ENCODE measurements at places on chromosomes 3 and 15.

DNA sequence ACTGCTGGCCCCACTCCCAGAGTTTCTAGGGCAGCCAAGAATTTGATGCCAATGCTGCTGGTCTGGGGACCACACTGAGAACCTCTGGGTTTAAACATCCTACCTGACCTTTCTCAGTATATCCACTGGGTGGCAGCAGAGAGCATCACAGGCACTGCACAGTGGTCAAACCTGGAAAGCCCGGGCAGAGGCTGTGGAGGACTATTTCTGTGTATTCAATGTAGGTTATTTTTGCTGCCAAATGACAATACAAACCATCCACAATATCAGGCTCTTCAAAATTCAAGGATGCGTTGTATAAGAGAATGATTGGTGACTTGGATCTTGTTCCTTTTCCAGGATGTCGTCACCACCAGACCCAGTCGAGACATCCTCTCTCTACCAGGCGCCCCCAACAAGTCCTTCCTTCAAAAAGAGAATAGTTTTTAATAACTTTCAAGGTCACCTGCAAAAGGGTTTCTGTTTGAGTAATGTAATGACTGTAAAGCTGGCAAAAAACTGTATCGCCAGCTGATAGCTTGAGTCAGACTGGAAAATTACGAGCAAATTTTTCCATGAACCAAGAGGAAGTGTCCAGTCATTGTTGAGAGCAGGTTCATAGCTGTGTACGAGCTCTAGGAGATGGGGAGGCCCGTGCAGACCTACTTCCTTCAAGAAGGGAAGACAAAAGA is 30.5 kb upstream of the MYZAP start:
- peak; percentile 53 for DNase-seq

GRCh38 chr3:116191409-116191808 is 253.9 kb downstream of the LSAMP start:
- no peak for DNase-seq

DNA sequence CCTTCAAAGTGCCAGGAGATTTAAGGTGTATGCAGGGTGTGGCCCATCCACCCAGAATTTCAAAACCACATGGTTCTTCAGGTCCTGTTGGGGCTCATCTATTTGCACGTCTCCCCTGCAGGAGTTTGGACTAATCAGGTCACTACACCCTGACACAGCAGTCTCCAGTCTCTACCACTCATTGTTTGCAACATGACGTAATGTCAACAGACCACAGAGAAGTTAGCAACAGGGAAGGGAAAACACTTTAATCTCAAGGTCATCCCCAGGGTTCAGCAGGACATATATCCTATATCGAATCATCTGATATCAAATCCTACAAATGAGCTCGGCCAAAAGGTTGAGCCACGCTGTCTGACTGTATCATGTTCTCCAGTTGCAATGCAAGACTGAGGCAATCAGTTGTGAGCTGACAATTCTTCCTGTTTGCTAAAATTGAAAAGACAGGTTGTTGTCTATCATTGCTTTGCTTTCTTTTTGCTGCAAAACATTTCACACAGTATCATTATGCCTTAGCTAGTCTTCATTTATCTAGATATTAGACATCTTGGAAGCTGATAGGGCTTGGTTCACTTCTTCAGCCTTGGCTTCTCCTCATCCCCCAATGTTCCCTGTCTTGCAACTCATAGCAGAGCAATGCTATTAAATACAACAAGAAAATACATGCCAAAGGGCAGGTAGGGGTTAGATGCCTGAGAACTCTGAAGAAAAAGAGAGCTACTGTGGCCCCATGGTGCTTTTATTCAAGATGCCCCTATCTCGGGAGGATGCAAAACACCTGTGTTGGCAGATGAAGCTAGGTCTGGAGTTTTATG is 13.4 kb upstream of the LEKR1 start:
- no peak for DNase-seq

DNA sequence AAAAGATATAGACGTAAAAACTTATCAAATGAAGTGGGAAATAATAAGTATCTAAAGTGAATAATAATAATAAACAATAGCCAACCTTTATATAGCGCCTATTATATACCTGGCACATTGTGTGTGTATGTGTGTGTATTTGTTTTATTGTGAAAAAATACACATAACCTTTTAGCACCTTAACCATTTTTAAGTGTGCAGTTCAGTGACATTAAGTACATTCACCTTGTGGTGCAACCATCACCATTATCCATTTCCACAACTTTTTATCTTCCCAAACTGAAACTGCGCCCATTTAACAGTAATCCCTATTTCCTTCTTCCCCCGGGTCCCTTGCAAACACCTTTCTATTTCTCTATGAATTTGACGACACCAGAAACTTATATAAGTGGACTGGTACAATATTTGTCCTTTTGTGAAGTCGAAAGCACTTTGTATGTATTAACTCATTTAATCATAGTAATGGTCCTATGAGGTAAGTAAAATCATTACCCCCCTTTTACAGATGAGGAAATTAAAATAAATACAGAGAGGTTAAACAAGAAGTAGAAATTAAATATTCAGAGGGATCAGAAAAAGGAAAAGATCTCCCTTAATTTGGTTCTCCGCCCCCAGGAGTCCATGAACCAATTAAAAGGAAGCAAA is 33.5 kb downstream of the GJD2 start:
- DNase-seq: no peak

DNA sequence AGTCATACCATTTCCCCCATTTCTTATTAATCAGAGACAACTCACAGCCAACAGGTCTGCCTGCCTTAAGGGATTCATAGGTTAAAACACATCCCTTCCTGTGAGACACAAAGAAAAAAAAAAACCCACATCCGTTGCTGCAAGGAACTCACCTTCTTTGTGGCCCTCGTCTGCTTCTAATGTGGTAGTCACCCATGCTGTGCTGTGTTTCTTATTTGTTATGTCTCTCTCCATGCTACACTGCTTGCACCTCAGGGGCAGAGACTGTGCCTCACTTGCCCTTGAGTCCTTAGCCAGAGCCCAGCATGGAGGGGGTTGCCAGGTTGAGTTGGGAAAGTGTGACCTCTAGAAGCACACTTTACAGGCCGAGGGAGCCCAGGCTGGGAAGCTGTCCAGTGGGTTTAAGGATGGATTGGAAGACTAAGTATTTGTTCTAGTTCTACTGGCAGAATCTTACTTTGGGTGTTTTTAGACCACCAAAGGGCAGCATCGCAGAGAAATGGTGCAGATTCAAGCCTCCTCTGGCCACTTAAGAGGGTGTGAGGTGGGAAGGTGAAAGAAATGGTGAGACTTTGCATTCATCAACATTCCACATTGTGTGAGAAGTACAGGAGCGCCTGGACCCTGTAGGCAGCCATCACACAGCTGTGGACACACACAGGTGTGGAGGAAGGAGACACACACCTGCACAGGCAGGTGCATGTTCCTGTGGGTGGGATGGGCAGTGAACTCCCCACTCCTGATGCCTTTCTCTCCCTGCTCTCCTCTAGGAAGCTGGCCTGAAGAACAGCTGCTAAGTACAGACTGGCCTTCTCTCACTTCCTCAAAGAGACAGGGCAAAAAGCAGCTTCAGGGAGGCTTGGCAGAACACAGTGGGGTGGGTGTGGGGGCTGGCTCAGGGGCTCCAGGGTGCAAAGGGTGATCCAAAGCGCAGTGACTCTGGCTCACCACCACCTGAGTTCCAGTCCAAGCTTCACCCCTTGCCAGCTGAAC is 48.8 kb downstream of the GLB1 start:
- peak; percentile 49 for DNase-seq

- DNase-seq: no peak
Observed at GRCh38 chr3:47083786-47084185, 80.1 kb downstream of the SETD2 start.

DNA sequence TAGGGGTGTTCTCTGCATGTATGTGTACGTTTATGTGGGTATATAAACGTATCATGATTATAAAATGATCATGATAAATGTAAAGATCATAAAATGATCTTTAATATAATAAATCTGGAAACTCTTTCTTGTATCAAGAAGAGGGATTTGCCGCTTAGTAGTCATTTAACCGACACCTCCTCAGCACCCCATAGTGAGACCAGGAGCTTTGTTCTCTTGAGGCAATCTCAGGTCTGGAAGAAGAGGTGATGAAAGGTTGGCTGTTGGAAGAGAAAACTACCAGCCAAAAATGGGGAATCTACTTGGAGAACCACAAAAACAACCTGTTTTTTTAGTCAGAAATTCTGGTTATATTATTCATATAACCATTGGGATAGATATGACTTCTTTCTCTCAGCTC is 38.7 kb downstream of the TGFBR2 start:
- no peak for DNase-seq
